ENCODE measurements at places on chromosomes 16 and 17.

- DNase-seq, result no peak
Observed at GRCh38 chr17:44004761-44005526, 522 bp downstream of the NAGS start.

DNA sequence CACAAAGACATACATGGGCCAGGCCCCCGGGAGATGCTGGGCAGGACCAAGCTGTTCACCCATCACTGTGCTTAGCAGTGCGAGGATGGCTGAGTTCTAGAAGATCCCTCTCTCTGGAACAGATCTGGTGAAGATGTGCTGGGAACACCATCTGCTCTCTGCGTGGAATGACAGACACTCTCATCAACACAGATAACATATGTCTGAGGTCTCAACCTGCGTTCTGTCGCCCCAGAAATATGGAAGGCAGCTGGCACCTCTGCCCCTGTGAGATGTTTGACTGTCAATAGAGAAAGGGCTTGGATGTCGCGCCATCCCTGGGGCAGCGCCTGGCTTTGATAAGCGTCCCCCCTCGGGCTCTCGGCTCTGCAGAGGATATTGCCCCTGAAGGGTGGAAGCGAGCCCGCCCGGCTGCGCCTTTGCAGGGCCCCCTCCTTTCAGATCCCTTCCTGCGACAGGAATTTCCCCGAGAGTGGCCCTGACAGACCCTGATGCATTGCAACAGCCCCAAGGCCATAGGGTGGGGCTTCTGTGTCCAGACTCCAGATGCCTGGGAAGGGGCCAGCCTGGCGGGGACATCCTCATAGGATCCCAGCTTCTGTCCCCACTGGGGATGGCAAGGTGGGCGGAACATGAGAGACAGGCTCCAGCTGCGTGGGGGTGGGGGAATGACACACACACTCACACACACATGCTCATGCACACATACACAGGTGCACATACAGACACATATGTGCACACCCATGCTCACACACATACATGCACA is 86.9 kb upstream of the ZNF469 start:
- DNase-seq, result no peak

DNA sequence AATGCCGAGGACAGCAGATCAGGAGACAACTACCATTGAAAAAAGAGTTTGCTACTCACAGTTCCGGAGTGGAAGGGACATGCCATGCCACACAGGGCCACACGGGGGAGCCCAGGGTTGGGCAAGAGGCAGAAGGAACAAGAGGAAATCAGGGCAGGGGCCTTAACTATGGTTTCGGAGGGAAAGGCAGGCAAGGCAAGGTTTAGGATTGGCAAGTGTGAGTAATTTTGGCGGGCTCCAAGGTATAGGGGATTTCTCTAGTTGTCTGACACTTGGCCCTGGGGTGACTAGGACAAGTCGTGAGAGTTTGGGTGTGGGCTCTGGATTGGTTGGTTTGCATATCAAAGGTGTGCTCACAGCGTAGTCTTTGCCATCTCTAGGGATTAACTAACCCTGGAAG is 27.0 kb upstream of the NTN1 start:
- peak; percentile 69 for DNase-seq

DNA sequence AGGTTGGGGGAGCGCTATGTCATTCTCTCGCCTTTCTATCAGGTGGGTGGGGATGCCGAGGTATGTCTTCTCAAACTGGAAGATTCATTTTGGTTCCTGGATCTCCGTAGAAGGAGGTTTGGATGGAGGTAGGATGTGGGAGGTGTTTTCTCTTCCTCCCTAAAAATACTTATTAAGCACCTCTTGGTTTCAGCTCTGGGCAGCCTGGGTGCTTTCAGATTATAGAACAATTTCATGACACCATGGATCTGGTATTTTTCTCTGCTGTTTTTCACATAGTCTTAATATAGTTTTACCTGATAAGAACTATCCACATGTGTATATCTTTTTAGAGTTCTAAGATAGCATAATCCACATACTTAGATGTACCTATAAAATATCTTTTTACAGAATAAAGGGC is 92.9 kb downstream of the YPEL2 start:
- DNase-seq, result no peak

GRCh38 chr16:80802902-80803301 is 1.5 kb downstream of the CDYL2 start:
- no peak for DNase-seq

GRCh38 chr17:7883781-7884386 is 4.7 kb upstream of the CHD3 start:
- peak; percentile 21 for DNase-seq

- no peak for DNase-seq
Observed at GRCh38 chr17:40707745-40708144, 4.2 kb upstream of the KRT24 start.
